ENCODE measurements at places on chromosomes 11 and 22. TPM values are rescaled to one million over a fixed set of nuclear protein-coding genes. Genes with fewer than 3 reads are reported as not detected.

RIMBP3C gene
- total RNA-seq = 0.36 TPM

ELFN2 gene
- 5.9 TPM for total RNA-seq

NEFH gene
- total RNA-seq = 1.4 TPM

SYNGR1 gene
- 52.9 TPM for total RNA-seq

BAIAP2L2 gene
- total RNA-seq = 1.6 TPM

BATF2 gene
- 2.9 TPM for total RNA-seq

CDC42EP2 gene
- total RNA-seq = 34.7 TPM

MUC6 gene
- not detected for total RNA-seq

MORC2 gene
- 29.5 TPM for total RNA-seq

EMID1 gene
- 3.7 TPM for total RNA-seq

DNA sequence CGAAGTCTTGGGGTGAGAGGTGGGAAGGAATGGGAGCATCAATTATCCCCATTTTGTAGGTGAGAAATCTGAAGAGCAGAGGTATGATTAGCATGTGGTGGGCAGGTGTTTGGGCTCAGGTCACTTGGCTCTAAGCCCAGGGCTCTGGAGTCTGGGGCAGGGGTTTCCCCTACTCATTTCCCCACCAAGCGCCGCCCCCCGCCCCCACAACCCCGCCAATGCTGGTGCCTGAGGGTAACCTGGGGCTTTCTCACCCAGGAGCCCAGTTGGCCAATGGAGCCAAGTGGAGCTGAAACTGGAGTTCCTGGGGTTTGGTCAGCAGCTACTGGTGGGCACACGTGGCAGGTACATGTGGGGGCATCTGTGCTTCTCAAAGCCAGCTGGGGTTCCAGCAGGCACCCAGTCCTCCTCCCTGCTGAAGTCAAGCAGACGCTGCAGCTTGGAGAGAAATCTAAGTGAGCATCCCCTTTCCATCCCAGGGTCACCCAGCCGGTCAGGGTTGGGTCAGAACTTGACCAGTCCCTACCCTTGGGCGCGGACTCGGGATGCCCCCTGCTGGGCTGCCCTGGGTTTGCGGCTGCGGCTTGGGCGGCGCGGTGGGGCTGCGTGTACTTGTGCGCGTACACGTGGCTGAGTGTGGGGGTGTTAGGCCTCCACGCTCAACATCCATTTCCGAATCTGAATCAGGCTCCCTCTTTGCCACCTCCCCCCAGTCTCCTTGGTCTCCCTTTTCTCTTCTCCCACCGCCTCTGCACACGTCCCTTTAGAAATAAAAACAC, 1.7 kb upstream of the CHRM1 start:
- DNase-seq = no peak

- DNase-seq = no peak
These were observed 50.5 kb downstream of the NNMT start for GRCh38 chr11:114346709-114347141.

- DNase-seq = no peak
These were observed 3.4 kb upstream of the NLRP10 start for GRCh38 chr11:7968686-7969085.

- DNase-seq = no peak
These were observed 1018.9 kb downstream of the DLG2 start for GRCh38 chr11:84607975-84608836.

DNA sequence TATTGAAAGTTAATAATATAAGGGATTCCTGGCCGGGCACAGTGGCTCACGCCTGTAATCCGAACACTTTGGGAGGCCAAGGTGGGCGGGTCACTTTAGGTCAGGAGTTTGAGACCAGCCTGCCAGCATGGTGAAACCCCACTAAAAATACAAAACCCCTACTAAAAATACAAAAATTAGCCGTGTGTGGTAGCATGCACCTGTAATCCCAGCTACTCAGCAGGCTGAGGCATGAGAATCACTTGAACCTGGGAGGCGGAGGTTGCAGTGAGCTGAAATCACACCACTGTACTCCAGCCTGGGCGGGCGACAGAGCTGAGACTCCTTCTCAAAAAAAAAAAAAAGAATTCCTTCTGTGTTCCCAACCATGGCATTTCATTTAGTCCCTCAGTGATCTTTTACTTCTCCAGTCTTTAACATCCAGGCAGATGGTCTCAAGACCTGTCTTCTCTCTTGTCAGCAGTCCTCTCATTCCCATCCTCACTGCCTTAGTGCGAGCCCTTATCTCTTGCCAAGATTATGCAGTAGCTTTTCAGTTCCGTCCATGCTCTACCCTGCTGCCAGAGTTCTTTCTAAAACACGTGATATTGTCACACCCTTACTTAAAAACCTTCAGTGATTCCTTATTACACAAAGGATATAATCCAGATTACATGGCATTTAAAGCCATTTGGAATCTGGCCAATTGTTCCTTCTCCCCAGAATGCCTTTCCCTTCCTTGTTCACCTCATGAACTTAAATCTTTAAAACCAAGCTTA, 17.9 kb downstream of the RTN3 start:
- DNase-seq = no peak

DNA sequence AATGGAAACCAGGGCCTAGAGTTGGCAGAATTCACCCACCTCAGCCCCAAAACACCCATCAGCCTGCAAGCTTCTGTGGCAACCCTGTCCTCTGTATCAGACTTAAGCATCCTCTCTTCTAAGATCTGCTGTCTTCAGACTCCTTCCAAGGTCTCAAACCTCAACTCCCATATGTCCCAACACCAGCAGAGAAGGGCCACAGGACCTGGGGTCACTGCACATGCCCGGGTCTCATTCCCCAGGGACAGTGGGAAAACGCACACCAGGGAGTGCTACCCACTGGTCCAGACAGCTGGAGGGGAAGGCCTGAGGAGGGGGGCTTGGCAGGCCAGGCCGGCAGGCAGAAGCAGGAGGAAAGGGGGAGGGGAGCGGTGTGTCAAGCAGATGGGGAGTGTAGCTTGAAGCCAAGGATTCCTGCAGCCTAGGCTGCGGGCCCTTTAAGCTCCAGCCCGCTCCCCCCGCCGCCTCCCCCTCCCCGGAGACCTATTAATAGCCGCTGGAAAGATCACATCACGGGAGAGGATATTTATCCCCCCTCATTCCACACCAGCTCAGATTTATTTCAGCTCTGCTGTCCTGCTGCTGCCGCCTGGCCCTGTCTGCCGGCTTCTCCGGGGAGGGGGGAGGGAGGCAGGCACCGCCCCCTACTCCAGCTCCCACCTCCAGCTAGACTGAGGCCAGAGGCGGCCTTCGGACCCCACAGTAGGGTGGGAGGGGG, 16.7 kb downstream of the BCL9L start:
- DNase-seq = peak; percentile 90

GRCh38 chr22:39545386-39546365, 13.1 kb upstream of the RPS19BP1 start:
- DNase-seq = no peak

DNA sequence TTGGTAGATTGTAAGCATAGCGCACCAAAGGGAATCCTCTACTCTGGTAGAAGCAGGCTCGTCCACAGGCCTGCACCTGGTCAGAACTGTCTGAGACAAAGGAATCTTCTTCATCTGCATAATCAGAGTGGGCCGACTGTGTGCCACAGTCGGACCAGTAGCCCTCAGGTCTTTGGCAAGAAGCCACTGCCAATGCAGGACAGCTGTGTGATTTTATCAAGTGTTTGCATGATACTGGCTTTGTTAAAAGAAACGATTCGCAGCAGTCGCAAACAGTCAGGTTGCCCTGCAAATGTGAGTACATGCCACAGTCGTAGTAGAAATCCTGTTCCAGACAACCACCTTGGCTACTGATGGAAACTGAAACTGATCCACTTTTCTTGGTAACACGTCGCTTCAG, 4.9 kb upstream of the CCDC34 start:
- no peak for DNase-seq

- peak; percentile 42 for DNase-seq
These were observed 34.6 kb upstream of the MN1 start for GRCh38 chr22:27836181-27836580.

DNA sequence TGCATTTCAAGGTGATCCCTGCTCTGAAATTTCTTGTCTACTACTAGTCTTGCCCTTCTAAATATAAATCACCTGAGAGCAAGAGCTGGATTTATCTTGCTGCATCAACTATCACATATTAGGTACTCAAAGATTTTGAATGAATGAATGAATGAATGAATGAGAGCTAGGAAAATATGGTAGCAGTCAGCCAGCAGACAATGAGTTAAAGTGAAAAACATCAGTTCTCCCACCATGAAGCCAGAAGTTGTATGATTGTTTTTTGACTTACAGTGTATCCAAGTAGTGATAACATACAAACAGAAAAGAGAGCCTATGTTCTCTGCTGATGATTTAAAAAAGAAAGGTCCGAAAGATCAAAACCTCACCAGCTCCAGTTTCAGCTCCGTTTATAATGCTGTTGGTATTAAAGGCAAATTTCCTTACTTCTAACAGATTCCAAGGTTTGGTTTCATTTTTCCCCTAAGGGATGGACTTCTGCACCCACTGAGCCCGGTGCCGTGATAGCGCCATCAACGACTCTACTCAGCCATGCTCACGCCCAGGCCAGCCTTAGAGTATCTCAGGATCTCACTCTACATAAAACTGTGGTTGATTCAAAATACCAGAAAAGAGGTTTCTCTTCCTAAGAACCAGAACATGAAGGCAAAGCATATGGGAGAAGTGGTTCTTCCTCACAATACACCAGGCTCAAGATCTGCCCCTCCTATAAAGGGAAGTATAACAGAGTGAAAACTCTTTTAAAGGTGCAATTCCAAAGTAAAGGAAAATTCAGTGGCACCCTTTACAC, 92.0 kb downstream of the SGSM3 start:
- DNase-seq = no peak

GRCh38 chr11:100687054-100687629, at the start of gene ARHGAP42:
Gene ARHGAP42 (plus strand): TSS chr11:100687288. CDS start chr11:100687679, 391 bp downstream.
- peak; percentile 86 for DNase-seq

DNA sequence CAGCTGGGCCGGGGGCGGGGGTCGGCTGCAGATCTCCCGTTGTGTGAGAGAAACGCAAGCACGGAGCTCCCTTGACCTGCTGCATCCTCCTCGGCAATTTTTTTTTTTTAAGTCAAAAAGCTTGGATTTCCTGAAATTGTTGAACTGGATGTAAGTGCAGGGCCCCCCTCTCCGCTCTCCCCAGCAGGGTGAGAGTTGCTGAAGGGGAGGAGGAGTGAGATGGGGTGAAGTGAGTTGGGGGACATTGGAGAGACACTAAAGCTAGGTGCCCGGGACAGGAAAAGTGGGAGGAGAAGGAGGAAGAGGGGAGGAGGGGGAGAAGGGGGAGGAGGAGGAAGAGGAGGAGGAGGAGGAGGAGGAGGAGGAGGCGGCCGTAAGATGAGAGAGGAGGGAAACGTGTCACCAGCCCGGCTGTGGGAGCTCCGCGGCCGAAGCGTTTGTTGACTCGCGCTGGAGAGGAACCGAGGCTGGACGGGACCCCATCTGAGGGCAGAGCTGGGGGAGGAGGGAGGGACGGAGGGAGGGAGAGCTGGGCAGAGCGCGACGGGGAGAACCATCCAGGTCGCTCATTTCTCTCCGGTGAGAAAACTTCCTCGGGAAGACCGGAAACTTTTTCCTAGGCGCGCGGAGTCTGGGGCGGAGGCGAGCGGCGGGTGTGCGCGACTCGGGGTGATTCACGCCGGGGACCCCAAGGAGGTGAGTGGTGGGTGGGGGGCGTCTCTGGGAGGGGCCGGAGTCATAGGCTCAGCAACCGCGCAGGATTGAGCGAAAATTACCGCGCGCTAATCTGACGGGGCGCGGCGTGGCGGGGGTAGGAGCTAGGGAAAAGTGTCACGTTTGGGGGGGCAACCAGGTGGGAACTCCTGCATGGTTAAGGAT, 80.2 kb downstream of the PRR5L start:
- DNase-seq = peak; percentile 69
